Psoas muscle (tissue), 8 donors: ENCODE measurements at places on chromosomes 2 and 18. TPM values are rescaled to one million over a fixed set of nuclear protein-coding genes. Genes with fewer than 3 reads are reported as not detected.

DNA sequence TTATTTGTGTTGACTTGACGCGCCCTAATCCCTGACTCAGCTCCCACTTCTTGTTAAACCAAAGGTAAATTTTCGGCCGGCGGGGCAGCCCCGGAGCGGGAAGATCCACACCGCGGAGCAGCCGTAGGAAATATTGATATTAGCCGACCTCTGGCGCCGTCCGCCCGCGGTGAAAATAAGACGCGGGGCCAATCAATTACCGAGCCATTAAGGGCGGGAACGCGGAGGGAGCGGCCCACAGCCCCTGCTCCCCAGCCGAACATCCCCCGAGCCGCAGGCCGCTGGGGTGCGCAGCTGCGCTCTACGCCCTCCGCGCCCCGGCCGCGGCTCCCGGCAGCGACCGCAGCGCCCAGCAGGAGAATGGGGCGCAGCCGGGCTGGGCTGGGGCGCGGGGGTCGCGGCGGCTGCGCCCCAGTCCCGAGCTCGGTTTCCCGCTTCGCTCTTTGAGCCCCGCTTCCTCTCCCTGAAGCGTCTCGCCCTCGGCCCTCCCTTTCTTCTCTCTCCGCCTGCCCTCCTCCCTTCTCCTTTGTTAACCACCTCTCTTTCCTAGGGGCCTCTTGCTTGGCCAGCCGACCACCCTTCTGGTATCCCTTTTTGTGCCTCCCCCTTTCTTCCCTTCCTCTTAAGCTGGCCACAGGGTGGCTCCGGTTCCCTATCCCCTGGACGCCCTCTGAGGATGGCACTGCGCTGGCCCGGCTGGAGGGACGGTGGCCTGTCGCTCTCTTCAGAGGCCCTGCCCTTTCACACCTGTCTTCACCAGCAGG lies 40.9 kb downstream of the CELF4 start:
- no peak for DNase-seq

ELOA2 gene
- not detected for polyA plus RNA-seq

- no peak for DNase-seq
Measured at GRCh38 chr2:219713110-219713509, 85.7 kb downstream of the SLC4A3 start.

- DNase-seq = no peak
Measured at GRCh38 chr2:170217778-170218251, 39.9 kb downstream of the MYO3B start.

C2orf76 gene
- 7.9 TPM for polyA plus RNA-seq

- no peak for DNase-seq
Measured at GRCh38 chr2:179949438-179949837, 57.7 kb downstream of the CWC22 start.

DNA sequence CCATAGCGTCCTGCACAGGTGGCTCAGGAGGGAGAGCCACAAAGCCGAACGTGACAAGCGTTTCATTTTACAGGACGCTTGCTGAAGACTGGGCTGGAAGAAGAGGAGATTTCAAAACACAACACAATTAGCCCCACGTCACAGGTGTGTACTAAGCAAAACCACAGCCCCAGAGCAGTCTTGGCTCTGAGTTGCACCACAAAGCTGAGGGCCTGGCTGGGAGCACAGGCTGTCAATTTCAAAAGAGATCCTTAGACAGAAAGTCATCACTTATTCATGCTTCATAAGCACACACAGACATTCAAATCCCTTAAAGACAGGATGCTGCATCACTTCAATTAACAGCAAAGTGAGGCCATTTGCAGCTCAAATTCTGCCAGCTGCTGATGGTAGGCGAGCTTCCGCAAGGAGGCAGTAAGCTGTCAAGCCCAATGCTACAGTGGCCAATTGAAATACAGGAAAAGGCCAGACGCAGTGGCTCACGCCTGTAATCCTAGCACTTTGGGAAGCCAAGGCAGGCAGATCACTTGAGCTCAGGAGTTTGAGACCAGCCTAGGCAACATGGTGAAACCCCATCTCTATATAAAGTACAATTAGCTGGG lies 79.6 kb downstream of the SKA1 start:
- no peak for DNase-seq

TPO gene
- 3.8 TPM for polyA plus RNA-seq

ITGB6 gene
- polyA plus RNA-seq = 3.0 TPM

DNA sequence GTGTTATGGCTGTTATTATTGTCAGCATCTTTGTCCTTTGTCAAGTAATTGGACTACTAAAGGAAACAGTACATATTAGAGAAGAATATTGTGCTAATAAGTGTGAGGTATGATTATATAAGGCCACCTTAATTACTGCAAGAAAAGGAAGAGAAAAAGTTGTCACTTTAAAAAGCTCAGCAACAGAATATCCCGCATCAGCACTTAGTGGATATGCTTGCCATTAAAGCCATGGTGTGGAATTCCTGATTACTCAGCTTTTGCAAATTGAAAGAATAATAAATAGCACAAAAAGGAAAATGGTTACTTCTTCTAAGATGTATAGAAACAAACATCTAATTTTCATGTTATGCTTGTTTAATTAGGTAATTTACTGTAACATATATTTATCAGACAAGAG lies 347.5 kb downstream of the DPP10 start:
- no peak for DNase-seq

DNA sequence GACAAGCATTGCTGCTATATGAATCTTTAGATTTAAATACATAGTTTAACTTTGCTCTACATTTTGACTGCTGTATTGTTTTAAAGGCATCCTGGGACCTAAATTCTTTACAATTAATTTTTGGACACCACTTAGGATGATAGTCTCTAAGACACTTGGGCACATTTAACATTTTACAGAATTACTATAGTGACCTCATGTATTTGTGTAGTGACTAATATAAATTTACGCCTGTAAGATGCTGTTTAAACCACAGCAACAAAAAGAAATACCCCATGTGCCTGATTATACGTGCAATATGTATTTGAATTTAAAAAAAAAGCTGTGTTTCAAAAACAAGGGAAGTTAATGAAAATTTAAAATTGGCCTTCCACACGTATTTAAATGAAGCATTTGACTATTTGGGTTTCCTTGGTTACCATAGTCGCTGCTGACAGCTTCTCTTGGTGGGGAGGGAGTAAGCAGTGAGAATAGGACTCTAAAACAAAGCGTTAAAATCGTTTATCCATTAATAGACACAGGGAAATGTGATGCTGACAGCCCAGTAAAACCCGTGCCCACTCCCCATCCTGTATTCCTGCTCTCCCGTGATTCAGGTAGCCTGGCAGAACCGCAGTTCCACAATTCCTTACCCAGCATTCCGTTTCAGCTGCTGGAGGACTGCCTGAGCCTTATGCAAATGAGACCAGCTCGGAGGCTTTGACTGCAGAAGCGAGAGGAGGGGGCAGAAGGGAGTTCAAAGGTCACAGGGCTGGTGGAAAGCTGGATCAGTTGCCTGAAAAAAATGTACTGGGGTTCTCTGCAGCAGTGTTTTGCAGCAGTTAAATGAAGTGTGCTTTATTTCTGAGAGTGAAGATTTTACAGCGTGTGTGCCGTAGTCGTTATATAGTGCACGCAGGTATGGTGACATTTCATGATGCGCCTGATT lies 104.3 kb downstream of the CSRNP3 start:
- DNase-seq = no peak

- no peak for DNase-seq
Measured at GRCh38 chr2:168234407-168235085, 12.8 kb downstream of the STK39 start.

DNA sequence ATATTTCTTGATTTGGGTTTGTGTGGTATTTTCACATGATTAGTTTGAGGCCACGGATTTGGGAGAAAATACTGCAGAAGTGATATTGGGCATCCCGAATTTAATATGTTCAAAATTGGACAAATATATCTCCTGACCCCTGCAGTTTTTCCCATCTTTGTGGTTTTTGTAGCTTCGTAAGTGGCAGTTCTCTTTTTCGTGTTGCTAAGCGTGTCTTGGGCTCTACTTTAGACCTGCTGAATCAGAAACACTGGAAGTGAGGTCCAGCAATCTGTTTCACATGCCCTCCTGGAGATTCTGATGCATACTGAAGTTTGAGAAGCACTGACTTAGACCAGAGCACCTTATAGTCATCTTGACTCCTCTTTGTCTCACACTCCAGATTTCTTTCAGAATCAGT lies 98.3 kb downstream of the EPB41L5 start:
- no peak for DNase-seq

- no peak for DNase-seq
Measured at GRCh38 chr2:143177096-143177786, 48.0 kb downstream of the ARHGAP15 start.

CSRNP3 gene
- 0.05 TPM for polyA plus RNA-seq

GRCh38 chr2:23524261-23524706 lies 139.3 kb downstream of the KLHL29 start:
- DNase-seq = peak; percentile 95

DNA sequence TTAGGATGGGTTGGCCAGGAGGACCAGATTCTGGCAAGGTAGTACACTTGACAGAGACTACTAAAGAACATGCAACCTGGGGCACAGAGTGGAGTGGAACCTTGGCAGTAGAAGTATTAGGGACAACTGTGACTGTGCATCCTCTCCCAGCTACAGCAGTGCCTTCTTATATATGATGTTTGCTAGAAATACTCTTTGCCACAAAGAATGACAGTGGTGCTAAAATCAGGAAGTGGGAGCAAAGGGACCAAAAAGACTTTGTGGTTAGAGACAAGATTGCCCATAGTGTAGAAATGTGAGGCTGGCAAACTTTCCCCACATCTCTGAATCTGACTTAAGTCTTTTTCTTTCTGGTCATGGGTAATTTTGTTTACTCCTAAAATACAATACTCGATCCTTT lies 9.4 kb upstream of the SLC38A11 start:
- DNase-seq = no peak
